ENCODE measurements at places on chromosomes 11 and 22.

- no peak for DNase-seq
Observed at GRCh38 chr11:86519064-86519911, 144.6 kb downstream of the CCDC81 start.

GRCh38 chr22:39994041-39994565 lies 651 bp upstream of the FAM83F start:
- no peak for DNase-seq

DNA sequence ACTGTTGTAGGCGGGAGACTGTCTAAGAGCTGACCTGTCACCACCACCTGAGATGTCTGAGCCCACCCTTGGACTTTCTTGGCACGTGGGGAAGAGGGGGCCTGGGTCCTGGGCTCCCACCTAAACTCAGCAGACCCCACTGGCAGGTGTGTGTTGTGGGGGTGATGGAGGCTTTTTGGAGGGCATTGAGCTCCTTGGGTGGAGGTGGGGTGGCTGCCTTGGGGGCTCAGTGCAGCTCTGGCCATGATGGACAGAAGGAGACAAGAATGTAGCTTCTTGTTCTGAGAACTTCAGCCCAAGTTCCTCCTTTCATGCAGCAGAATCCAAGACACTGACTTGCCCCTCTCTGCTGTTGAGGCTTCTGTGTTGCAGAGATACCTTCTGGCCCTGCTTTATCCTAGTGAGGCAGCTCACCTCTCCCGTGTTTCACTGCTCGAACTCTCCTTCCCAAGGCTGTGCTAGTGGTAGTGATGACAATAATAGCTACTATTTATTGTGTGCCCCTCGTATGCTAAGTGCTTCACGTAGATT lies 116.6 kb upstream of the OR4B1 start:
- no peak for DNase-seq

- no peak for DNase-seq
Observed at GRCh38 chr11:19602406-19602805, 110.2 kb upstream of the NAV2 start.

DNA sequence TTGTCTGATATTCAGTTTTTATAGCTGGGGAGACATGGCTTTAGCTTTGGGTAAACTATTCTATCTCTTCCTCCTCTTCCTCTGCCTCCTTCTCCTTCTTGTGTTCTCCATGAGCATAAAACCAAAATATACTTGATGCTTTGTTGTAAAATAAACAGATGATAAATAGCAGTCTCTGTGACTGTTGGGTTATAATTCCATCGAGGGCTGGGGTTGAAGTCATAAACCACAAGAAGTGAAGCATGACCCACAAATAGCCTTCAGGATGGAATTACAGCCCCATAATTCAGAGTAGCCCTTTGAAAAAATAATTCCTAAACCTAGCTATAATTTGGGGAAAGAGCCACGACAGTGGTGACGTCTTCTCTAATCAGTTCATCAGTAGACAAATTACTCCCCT lies 177.7 kb downstream of the SNX19 start:
- no peak for DNase-seq

DNA sequence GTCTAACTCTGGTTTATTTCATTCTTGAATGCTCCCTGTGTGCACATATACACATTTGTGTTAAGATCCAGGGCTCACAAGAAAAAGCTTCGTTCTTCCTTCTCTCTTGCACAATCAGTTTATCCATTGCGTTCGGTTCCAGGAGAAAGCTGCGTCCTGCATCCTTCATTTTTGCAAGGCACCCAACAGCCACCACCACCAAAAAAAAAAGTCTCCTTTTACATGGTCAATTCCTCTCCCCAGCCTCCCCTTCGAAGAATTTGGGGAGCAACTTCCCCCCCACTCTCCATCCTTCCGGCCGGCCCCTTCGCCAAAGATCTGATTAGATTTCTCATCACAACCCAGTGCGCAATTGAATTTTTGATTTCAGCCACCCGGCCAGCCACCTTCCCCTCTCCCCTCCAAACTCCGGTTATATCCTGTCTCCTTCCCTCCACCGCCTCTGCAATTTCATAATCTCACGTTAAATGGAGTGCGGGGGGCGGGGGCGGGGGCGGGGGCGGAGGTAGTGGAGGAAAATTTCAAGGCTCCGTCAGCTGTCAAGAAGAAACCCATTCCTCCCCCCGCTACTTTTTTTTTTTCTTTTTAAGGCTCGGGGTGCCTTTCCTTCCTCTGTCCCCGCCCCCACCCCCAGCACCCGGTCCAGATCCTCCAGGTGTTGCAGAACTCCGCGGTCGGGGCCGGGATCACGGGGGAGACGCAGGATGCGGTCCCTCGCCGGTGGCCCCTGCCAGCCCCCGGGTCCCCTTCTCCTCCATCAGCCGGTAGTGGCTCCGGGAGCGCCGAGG lies 1166.5 kb downstream of the LRRC4C start:
- DNase-seq = no peak

DNA sequence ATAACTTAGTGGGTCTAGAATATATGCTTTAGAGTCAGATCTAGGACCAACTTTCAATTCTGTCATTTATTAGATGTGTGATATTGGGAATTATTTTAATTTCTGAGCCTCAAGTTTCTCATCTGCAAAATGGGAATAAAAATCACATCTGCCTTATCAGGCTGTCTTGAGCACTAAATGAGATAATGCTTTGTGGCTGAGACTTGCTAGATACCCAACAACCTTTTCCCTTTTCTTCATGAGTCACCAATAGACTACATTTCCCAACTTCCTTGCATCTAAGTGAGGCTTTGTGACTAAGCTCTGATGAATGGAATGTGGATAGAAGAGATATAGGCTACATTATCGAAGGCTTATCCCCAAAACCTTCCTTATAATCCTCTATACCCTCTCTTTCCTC lies 220.7 kb upstream of the SESN3 start:
- no peak for DNase-seq

DNA sequence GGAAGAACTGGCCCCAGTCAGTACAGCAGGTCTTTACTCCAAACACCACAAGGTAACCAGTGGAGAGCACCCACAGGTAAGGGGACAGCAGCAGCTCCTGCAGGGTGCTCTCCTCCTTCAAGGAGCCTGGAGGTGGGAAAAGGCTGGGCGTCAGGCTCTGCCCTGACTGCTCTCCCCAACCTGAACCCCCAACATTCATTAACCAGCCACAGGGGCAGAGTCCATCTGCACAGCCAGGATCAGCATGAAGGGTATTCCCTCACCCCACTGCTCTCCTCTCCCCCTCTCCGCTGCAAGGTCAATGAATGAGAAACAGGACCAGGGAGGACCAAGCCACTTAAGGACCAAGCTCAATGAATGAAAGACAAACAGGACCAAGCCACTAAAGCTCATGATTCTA lies 3.7 kb downstream of the SLC37A4 start:
- DNase-seq = no peak

DNA sequence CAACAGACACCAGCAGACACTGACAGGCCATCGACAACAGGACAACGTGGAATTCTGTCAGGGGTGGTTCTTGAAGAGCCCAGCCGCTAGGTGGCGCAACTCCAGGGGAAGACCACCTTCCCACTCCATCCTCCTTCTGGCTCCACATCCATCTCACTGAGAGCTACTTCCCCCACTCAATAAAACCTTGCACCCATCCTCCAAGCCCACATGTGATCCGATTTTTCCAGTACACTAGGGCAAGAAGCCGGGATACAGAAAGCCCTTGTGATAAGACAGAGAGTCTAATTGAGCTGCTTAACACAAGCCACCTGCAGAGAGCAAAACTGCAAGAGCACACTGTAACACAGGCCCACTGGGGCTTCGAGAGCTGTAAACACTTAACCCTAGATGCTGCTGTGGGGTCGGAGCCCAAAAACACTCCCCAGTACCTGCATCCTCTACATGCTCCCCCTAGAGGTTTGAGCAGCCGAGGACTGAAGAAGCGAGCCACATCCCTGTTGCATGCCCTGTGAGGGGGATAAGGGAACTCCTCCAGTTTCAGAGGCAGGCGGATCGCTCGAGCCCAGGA lies 11.5 kb upstream of the RAB39A start:
- peak; percentile 41 for DNase-seq

GRCh38 chr11:123174196-123175183 lies 20.6 kb downstream of the CLMP start:
- no peak for DNase-seq

DNA sequence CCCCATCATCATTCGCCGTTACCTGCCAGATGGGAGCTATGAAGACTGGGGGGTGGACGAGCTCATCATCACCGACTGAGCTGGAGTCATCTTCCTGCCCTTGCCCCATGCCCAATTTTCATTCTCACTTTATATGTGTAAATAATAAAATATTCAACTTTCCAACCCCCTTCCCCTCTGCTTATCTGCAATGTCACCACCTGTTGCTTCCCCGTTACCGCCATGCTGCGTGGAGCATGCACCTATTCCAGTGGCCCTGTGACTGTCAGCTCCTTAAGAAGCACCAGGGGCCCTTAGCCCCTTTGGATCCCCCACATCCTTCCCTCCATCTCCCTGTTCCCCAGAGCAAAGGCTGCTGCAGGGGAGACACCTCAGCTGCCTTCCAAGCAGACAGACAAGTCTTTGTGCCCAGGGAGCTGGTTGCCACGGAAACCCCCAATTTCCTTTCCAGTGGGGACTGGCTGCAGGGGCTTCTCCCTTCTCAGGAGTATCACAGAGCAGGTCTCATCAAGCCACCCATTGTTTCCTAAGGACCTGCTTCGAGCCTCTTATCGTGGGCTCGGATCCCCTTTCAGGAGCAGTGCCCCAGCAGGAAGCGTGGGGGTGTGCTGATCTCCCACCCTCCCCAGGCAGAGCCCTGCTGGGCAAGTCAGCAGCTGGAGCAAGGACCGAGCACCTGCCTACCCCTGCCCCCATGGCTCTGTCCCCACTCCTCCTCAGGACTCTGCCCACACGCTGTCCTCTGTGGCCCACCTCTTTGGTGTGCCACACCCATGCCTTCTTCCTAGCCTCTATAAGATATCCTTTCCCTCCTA lies 14.3 kb downstream of the POLR2F start:
- DNase-seq = no peak

GRCh38 chr11:85170184-85170583 lies 457.0 kb downstream of the DLG2 start:
- no peak for DNase-seq

- DNase-seq = no peak
Observed at GRCh38 chr22:30945653-30946052, 22.9 kb downstream of the MORC2 start.

GRCh38 chr11:61756452-61757212 lies 4.2 kb downstream of the MYRF start:
- peak; percentile 34 for DNase-seq

DNA sequence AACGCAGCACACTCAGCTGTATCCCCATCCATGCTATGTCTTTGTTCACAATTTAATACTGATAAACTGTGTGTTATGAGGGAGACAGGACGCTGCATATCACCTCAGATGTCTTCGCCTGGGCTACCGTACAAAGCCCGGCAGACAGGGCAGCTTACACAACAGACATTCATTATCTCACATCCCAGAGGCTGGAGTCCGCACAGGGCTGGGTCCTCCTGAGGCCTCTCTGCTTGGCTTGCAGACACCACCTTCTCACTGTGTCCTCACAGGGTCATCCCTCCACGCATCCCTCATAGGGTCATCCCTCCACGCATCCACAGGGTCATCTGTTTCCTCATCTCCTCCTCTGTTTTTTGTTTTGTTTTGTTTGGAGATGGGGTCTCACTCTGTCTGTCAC lies 61.2 kb downstream of the SHANK2 start:
- DNase-seq = no peak

- DNase-seq = no peak
Observed at GRCh38 chr22:23369054-23369685, 188.9 kb downstream of the BCR start.

GRCh38 chr11:69215216-69215615 lies 59.5 kb downstream of the SMIM38 start:
- DNase-seq = no peak

GRCh38 chr11:102991776-102992175 lies 36.2 kb upstream of the MMP13 start:
- no peak for DNase-seq

DNA sequence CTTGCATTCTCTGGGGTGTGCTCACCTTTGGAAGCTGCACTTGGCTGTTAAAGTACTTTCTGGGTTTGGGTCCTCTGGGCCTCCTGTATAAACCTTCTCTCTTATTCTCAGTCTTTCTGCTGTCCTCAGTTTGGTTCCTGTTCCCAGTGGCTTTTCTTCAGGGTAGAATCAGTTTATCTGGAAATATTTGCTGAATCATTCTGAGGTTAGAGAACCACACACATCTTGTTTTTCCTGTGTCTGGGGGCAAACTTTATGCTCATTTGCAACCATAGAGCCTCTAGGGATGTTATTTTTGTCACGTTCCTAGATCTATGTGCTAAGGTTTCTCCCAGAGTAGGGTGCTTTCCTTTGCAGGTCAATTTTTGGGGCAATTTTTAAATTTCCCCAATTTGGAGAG lies 224.3 kb upstream of the C11orf87 start:
- DNase-seq = no peak

DNA sequence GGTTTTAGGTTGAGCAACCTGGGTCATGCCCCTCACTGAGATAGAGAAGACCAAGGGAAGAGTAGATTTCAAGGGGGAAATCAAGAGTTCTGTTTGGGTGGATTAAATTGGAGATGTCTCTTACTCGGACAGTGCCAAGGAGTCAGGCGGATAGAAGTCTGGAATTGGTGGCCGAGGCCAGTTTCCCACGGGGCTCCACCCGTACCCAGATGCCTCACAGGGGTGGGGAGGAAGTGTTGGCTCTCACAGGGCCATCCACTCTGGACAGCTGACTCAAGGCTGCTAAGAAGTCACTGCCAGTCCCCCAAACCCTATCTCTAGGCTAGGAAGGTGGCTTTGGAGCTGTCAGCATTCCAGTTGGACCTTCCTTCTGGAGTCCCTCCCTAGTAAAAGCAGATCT lies 79.1 kb upstream of the TIMP3 start:
- DNase-seq = no peak

DNA sequence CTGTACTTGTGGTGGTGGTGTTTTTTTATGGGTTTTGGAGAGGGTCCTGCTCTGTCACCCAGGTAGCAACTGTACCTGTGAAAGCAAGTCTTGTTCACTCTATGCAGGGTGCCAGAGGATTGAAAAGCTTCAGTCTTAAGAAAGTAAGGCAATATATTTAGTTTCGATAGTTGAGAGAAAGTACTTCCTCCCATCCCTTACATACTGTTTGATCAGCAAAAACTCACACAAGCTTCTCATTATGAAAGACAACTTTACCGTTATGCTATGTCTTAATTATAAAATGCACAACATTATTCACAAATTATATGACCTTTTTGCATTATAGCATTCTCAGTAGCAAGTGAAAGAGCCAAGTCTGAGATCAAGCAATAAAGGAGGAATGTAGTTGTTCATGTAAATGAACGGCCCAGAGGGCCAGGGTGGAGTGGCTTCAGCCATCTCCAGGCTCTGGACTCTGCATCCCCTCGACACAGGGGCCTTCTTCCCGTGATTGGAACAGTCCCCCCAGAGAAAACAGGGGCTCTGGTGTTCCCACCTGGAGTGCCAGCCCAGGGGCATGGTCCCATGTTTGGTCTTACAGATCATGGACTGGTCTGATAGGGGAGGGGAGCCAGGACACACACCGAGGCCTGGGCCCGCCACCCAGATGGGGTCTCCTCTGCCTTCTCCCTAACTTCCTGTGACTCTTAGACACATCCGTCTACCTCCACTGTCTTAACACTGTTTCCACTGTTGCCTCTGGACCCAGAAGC lies 38.7 kb upstream of the CTTN start:
- DNase-seq = no peak

All from activated CD4-positive, alpha-beta T cell treated with anti-CD3 and anti-CD28 coated beads, Interleukin-2, Interleukin-4, amounts not matched to agents 100 ng/mL and 50 ng/mL, durations not matched to agents 16 hours and 8 hours (primary cell).